Astrocyte (in vitro differentiated cells and primary cell): ENCODE measurements at places on chromosomes 16 and 17.

GRCh38 chr17:12730931-12731521 is 58.3 kb upstream of the ARHGAP44 start:
- H3K36me3 ChIP-seq, result no peaks in the 10 kb centered on the region
- no peak overlapping the region for H3K4me3 ChIP-seq
- H3K27me3 ChIP-seq, result no peaks in the 10 kb centered on the region
- DNase-seq, result peak; percentile 50
- peaks cover 21% of the 10 kb centered on the region for H3K4me1 ChIP-seq

DNA sequence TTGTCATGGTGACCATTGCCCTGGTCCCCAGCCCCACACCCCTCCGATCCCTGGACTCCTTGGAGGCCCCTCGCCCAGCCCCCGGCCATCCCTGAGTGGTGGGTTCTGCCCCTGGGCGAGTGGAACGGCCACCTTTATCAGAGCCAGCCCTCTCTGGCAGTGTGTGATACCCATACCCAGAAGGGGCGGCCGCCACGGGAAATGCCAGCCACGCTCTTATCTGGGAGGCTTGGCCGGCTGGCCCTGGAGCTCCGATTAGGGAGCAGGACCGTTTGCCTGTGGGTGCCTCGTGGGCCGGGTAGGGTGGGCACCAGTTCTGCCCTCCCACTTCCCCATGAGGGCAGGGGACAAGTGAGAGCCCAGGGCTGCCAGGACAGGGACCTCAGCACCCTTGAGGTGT is 58.3 kb upstream of the ZC3H18 start:
- DNase-seq, result no peak
- H3K4me1 ChIP-seq, result no peaks in the 10 kb centered on the region
- no peak overlapping the region for H3K27ac ChIP-seq

DNA sequence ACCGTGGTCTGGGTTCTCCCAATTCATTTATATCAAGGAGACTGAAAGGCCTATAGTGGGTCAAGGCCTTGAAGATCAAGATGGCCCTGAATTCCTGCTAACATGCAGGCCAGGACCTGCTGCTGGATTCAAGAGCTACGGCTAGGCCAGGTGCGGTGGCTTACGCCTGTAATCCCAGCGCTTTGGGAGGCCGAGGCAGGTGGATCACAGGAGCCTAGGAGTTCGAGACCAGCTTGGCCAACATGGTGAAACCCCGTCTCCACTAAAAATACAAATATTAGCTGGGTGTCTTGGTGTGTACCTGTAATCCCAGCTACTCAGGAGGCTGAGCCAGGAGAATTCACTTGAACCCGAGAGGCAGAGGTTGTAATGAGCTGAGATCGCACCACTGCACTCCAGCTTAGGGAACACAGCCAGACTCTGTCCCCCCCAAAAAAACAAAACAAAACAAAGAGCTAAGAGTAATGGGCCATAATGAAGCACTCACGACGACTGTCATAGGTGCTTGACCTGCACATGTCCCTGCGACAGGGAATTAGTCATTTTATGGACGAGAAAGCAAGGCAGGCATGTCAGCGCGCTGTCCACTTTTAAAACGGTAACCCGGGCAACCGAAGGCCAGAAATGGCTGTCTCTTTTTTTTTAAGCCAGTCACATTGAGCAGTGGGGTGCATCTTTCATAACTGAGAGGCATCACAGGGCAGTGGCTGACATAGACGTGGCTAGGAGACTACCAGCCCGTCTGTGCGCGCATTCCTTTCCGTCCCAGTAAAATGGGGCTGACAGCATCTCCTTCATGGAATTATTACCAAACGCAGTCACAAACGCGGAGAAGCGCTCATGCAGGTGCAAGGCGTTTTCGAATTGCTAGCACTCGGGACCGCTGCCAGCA is 1.0 kb upstream of the FBRS start:
- H3K27ac ChIP-seq, result peak overlapping the region; percentile 59
- peak overlapping the region; percentile 55 for H3K4me3 ChIP-seq
- H3K4me1 ChIP-seq, result peaks cover 21% of the 10 kb centered on the region

DNA sequence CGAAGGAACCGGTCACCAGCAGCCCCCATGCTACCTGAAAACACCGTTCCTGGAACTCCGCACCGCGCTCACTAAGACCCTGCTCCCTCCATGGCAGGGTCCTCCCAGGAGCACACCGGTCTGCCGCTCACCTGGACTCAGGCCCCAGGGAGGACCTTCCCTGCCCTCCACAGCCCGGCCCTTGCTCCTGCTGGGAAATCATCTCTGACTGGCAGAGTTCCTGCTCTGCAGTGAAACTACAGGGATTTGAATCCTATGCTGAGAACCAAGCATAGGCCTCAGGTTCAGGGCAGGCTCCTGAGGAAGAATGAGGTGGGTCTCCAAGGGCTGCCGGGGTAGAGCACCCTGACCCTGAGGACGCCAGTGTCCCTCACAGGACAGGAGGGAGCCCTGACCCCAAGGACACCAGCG is 88.5 kb downstream of the KCNJ12 start:
- peaks cover 4% of the 10 kb centered on the region for H3K4me1 ChIP-seq
- peaks cover 18% of the 10 kb centered on the region for H3K27me3 ChIP-seq
- no peak for DNase-seq

- peaks cover 4% of the 10 kb centered on the region for H3K4me1 ChIP-seq
- H3K36me3 ChIP-seq, result no peaks in the 10 kb centered on the region
- peaks cover 37% of the 10 kb centered on the region for H3K27me3 ChIP-seq
- DNase-seq, result no peak
- peak overlapping the region; percentile 37 for H3K4me3 ChIP-seq
Measured at GRCh38 chr16:52546291-52547003, 496 bp downstream of the TOX3 start.

- H3K4me3 ChIP-seq, result no peak overlapping the region
- H3K4me1 ChIP-seq, result no peaks in the 10 kb centered on the region
- no peak for DNase-seq
- no peak overlapping the region for H3K27ac ChIP-seq
- peaks cover 13% of the 10 kb centered on the region for H3K27me3 ChIP-seq
- no peaks in the 10 kb centered on the region for H3K36me3 ChIP-seq
Measured at GRCh38 chr17:29066606-29067005, 23.7 kb downstream of the PIPOX start.

DNA sequence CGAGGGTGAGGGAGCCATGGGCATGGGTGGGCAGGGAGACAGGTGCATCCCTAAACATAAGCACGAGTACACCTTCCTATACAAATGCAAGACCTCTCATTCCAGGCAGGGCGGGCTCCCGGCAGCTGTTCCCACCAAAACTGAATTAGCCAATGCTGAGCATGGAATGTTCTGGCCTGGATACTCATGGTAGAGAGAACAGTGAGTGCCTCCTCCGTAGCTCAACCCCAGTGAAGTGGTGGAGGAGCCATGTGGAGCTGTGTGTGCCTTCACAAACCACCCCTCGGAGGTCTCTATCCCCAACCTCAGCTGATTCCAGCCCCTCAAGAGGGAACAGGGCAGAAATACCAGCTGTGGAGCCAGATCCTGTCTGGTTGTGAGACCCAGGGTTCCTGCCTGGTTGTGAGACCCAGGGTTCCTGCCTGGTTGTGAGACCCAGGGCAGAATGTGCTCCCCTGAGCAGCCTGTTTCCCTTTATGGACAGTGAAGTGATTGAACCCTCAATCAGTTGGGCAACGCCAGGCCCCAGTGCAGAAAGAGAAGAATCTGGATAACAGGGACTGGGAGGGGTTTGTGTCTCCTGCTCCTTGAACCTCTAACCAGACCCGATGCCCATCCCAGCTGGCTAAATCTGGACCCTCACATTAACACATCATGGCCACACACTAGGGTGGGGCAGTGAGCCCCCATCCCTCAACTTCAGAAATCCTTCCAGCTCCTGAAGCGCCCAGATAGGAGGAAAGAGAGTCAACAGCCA is 2.4 kb upstream of the CDH16 start:
- H3K36me3 ChIP-seq, result no peaks in the 10 kb centered on the region
- H3K27me3 ChIP-seq, result peaks cover 34% of the 10 kb centered on the region
- H3K4me1 ChIP-seq, result peaks cover 12% of the 10 kb centered on the region
- no peak overlapping the region for H3K4me3 ChIP-seq
- H3K27ac ChIP-seq, result no peak overlapping the region

DNA sequence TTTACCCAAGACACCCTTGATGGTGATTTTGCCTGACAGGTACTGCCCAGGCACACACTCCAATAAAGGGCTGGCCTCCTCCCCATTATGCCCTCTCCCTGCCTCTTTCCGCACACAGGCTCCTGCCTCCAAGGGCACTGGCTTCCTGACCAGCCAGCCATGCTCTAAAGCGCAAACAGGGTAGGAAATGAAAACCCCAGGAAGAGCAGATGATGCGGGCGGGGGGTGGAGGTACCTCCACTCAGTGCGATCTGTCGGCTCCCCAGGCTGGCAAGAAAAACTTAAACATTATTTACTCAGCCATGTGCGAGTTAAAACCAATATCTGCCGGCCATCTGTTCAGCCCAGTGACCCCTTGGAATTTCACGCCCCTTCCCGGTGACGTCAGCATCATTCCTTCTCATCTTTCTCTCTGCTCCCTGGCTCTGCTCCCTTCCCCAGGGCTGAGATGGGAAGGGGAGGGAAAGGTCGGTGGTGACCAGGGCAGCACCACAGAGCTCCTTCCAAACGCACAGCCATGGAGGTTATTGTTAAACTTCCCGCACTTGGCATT is 262.5 kb downstream of the CBLN1 start:
- no peaks in the 10 kb centered on the region for H3K36me3 ChIP-seq
- no peak overlapping the region for H3K27ac ChIP-seq
- H3K4me1 ChIP-seq, result peaks cover 21% of the 10 kb centered on the region
- DNase-seq, result peak; percentile 71
- no peak overlapping the region for H3K4me3 ChIP-seq

DNA sequence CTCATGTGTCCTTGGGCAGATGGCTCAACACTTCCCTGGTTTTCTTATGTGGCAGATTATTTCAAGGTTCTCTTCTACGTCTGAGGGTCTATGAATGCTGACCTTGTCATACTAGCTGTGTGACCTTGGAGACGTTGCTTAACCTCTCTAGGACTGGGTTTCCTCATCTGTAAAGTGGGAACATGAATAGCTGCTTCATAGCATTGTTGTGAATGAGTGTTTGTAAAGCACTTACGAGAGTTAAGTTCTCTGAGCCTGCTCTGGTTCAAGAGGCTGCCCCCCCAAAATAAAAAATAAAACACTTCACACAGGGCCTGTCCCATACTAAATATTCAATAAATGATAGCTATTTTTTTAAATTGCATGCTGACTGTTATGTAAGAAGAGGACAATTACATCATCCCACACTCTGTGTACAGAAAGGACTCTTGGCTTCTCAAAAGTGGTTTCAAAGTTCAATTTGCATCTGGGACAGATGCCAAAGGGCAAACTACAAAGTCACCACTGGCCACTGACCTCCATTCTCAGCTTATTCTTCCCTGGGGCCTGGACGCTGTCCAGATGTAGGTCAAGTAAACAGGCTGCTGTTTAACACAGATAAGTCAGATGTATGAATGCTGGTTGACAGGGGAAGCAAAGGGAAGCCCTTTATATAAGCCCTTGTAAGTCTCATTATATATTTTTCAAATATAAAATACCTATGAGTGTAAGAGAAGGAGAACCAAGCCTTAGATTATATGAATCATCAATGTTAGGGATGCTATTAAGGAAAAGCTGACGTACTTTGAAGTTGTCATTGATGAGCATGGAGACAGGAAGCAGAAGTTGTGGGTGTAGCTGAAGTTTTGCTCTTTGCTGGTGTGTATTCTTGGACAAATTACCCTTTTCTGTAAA is 15.4 kb upstream of the NDEL1 start:
- peaks cover 30% of the 10 kb centered on the region for H3K27me3 ChIP-seq
- no peak overlapping the region for H3K27ac ChIP-seq

DNA sequence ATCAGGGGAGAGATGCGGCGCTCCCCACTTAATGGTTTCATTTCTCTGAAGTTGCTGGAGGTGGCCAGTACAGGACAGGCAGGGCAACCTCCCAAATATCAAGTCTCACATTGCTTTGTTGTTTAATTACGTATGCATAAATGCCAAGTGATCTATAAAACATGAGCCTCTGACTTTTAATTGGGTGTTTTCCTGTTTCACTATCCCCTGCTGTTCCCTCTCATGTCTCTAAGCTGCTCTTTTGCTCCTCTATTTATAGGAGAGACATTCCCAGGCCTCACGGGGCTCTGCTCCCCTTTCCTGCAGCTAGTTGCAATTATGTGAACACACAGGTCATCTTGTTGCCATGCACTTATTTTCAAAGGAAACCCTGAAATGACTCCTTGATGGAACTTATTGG is 1173.5 kb upstream of the GOT2 start:
- no peak overlapping the region for H3K4me3 ChIP-seq
- no peaks in the 10 kb centered on the region for H3K27me3 ChIP-seq
- no peaks in the 10 kb centered on the region for H3K36me3 ChIP-seq
- H3K27ac ChIP-seq, result no peak overlapping the region
- DNase-seq, result no peak

DNA sequence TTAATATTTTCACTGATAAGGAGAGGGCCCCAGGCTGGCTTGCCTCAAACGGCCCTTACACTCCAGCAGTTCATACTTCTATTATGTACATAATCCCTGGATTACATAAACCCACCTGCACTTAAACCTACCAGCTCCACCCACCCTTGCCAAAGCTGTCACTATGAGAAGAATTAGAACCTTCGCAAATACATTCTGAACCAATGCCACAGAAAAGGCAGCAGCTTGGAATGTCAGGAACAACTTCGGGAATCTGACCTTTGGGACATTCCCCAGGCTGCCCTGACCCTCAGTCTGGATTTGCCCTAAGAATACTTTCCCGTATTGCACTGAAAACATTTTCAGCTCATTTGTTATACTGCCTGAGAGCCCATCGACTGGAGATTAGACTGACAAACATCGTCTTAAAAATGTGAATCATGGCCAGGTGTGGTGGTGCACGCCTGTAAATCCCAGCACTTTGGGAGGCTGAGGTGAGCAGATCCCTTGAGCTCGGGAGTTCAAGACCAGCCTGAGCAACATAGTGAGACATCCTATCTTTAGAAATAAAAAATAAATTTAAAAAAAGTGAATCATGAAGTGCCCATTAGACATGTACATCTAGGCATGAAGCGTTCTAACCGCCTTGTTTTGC is 21.0 kb upstream of the SEC14L1 start:
- H3K36me3 ChIP-seq, result no peaks in the 10 kb centered on the region
- H3K27me3 ChIP-seq, result no peaks in the 10 kb centered on the region
- peaks cover 33% of the 10 kb centered on the region for H3K4me1 ChIP-seq
- DNase-seq, result no peak
- no peak overlapping the region for H3K27ac ChIP-seq

GRCh38 chr16:88306860-88307545 is 75.8 kb upstream of the ZNF469 start:
- H3K36me3 ChIP-seq, result no peaks in the 10 kb centered on the region
- no peak overlapping the region for H3K4me3 ChIP-seq
- peaks cover 55% of the 10 kb centered on the region for H3K4me1 ChIP-seq
- no peaks in the 10 kb centered on the region for H3K27me3 ChIP-seq
- peak overlapping the region; percentile 98 for H3K27ac ChIP-seq

DNA sequence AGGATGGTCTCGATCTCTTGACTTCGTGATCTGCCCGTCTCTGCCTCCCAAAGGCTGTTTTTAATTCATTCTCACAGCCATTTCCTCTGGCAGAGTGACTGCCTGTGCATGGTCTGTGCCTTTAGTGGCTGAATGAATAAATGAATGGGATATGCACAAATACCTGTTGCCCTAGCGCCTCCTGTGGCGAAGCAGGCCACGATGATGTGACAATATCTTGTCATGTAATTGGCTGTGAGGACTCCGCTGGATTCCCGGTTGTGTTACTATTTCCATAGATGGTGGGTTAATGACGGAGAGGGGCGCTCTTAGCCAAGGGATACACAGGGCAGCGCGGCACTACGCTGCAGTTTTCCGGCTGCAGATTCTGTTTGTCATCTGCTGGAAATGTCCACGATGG is 26.8 kb upstream of the ENDOV start:
- H3K27me3 ChIP-seq, result no peaks in the 10 kb centered on the region
- H3K36me3 ChIP-seq, result peaks cover 19% of the 10 kb centered on the region
- no peak overlapping the region for H3K4me3 ChIP-seq
- no peak for DNase-seq
